ENCODE measurements at places on chromosomes 4 and X. TPM values are rescaled to one million over a fixed set of nuclear protein-coding genes. Genes with fewer than 3 reads are reported as not detected.

Gene AREG
- 1.5 TPM for total RNA-seq

Gene ATP11C
- total RNA-seq, result 56.0 TPM

Gene REELD1
- total RNA-seq, result not detected

Gene CT47B1
- total RNA-seq, result not detected

Gene COL4A5
- total RNA-seq, result 54.7 TPM

Gene SPANXD
- total RNA-seq, result not detected

Gene SPANXB1
- not detected for total RNA-seq

Gene ASB9
- total RNA-seq, result not detected

DNA sequence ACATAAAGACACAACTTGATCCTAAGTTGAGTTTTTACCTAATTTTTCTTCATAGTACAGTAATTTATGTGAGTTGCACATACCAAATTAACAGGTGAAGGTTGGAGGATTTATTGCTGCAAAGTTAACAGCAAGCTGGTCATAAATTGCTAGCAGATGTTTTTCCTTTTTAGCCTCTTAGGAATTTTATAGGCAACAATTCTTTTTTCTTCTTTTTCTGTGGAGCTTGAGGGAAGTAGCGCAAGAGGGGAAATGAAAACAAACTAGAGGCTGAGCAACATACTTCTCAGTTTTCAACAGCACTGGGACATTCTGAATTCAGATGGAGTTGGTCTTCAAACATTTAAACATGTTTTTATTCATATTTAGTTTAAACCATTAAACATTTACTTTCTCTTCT lies 63.7 kb upstream of the TLR2 start:
- H3K4me3 ChIP-seq, result no peak overlapping the region
- H3K27me3 ChIP-seq, result no peaks in the 10 kb centered on the region
- H3K27ac ChIP-seq, result no peak overlapping the region
- peaks cover 7% of the 10 kb centered on the region for H3K36me3 ChIP-seq
- H3K4me1 ChIP-seq, result no peaks in the 10 kb centered on the region

- H3K27me3 ChIP-seq, result no peaks in the 10 kb centered on the region
- H3K4me1 ChIP-seq, result no peaks in the 10 kb centered on the region
- H3K4me3 ChIP-seq, result no peak overlapping the region
- no peak for DNase-seq
Measured at GRCh38 chr4:28536124-28536523, 1675.5 kb downstream of the STIM2 start.

DNA sequence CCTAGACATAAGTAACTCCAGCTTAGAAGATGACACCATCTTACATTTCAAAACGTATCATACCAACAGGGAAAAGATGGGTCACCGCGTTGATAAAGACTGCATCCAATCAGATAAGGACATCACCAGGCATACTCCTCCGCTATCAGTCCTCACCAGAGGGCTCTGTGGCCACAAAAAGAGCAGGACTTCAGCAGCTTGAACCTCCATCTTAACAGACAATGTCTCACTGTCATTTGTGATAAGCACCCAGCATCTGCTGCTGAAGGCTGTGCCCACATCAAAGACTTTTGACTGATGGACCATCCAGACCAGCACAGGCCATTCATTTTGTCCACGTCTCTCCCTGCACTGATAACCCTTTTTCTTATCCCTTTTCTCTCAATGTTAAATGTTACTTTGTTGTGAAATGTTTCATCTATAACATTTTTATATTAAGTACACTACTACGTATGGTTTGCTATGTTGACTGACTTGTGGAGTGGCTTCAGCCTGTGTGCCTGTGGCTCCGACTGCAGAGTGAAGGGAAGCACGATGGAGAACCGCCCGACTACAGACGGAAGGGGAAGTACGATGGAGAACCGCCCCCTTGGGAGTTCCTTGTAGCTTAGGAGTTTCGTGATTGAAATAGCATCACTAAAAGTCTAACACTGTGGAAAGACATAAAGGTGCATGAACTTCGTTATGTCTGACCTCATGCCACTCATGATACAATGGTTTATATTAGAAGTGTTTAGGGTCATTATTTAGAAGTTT lies 595.4 kb upstream of the AGA start:
- H3K36me3 ChIP-seq, result no peaks in the 10 kb centered on the region
- H3K27ac ChIP-seq, result no peak overlapping the region
- DNase-seq, result no peak
- no peak overlapping the region for H3K4me3 ChIP-seq

DNA sequence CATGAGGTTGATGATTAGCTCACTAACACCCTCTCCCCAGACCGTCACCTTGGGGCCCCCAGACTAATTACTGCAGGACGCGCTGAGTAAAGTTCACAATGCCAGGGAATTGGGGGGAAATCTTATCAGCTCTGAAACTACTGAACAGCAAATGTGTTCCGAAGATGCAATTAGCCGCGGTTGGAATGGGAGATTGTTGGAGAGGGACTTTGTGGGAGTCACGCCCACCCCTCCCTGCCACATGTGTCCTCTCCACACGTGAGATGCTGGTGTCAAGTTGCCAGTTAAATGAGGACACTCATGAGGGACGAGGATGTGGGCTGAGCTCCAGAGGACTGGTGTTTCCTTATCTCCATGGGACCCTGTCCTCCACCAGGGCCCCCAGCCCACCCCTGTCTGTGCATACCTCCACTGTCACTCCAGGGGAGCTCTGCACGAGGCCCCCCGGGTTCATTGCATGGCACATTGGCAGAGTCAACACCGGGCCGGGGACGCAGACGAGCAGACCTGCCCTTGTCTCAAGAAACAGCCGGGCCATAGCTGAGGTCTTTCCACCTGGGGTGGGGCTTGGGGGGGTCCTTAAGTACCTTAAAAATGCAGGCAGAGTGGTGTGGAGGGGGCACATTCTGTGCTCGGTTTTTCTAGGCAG lies 175.4 kb upstream of the PSAPL1 start:
- no peaks in the 10 kb centered on the region for H3K27me3 ChIP-seq
- H3K36me3 ChIP-seq, result no peaks in the 10 kb centered on the region
- no peaks in the 10 kb centered on the region for H3K4me1 ChIP-seq
- no peak overlapping the region for H3K27ac ChIP-seq
- no peak overlapping the region for H3K4me3 ChIP-seq

DNA sequence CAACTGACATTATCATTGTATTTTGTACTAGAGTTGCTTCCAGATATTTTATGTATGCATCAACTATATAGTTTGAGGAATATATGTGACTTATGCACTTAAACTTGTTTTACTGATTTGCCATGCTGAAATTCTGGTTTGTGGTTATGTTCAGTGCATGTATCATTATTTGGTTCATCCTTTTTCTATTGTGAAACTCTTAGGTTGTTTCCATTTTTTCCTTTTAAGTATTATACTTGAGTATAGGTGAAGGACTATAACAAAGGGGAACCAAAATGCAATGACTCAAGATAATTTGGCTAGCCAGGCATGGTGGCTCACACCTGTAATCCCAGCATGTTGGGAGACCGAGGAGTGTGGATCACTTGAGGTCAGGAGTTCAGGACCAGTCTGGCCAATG lies 21.1 kb upstream of the EPGN start:
- no peak overlapping the region for H3K27ac ChIP-seq
- no peak overlapping the region for H3K4me3 ChIP-seq
- DNase-seq, result no peak

GRCh38 chr4:656436-657337 lies 17.4 kb downstream of the ATP5ME start:
- H3K4me3 ChIP-seq, result no peak overlapping the region
- H3K4me1 ChIP-seq, result no peaks in the 10 kb centered on the region
- no peak overlapping the region for H3K27ac ChIP-seq
- peaks cover under 1% of the 10 kb centered on the region for H3K27me3 ChIP-seq

- no peak for DNase-seq
- H3K4me3 ChIP-seq, result no peak overlapping the region
- H3K27me3 ChIP-seq, result no peaks in the 10 kb centered on the region
- no peak overlapping the region for H3K27ac ChIP-seq
- H3K4me1 ChIP-seq, result no peaks in the 10 kb centered on the region
Measured at GRCh38 chrX:20479896-20480295, 213.2 kb upstream of the RPS6KA3 start.

GRCh38 chr4:152245680-152246079 lies 290.2 kb downstream of the FBXW7 start:
- H3K27me3 ChIP-seq, result no peaks in the 10 kb centered on the region
- H3K4me1 ChIP-seq, result no peaks in the 10 kb centered on the region
- H3K27ac ChIP-seq, result no peak overlapping the region
- DNase-seq, result peak; percentile 57
- H3K4me3 ChIP-seq, result no peak overlapping the region

GRCh38 chrX:77917294-77917933 lies 6.9 kb downstream of the ATP7A start:
- DNase-seq, result no peak
- no peak overlapping the region for H3K27ac ChIP-seq
- H3K27me3 ChIP-seq, result no peaks in the 10 kb centered on the region
- no peak overlapping the region for H3K4me3 ChIP-seq

GRCh38 chr4:8050555-8051206 lies 107.9 kb downstream of the ABLIM2 start:
- no peak overlapping the region for H3K4me3 ChIP-seq
- no peaks in the 10 kb centered on the region for H3K36me3 ChIP-seq
- DNase-seq, result peak; percentile 52
- H3K27me3 ChIP-seq, result no peaks in the 10 kb centered on the region
- no peaks in the 10 kb centered on the region for H3K4me1 ChIP-seq

DNA sequence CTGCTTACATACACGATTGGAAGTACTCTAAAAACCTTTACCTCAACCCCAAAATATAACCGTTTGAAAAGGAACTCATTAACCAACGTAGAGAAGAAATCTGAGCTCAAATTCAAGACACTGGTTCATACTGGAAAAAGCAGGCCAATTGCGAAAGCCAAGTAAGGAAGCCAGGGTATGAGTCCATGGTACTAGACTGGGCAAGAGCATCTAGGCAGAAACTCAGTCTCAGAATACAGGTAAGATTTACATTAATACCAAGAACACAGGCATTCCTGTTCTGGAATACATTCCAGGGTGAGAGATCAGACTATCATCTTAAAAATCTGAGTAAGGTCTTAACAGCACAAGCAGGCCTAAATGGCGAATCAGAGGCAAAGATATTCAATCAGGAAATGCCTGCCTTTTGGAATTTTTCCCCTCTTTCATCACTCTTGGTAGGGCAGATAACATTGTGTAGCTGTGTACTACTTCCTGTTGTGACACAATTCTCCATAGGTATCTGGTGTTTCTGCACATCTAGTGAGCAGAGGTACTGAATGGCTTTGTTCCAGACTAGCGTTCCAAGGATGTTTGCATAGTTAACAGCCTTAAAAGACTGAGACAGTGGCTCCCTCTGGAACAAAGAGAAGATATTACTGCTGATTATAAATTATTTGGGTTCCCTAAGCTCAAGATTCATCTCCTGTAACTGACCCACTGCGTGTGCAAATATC lies 311.3 kb downstream of the PCDH19 start:
- no peaks in the 10 kb centered on the region for H3K4me1 ChIP-seq
- no peak overlapping the region for H3K27ac ChIP-seq
- H3K4me3 ChIP-seq, result no peak overlapping the region
- no peaks in the 10 kb centered on the region for H3K36me3 ChIP-seq

DNA sequence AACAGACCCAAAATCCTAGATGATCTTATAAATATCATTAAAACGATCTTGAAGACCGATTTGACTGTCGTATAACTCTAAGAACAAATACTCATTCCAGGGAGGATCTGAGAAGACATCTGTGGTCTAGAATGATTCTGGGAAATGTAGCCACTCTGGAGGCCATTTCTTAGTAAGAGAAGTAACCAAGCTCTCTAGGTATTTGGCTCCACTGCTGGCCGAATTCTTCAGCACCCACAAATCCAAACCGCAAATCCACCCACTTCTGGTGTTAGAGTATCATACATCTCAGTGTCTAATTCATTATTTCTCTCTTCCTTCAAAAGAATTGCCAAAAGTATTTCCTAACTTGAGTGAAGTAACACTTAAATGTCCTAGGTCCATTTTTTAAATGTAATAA lies 23.9 kb downstream of the KLHL5 start:
- no peaks in the 10 kb centered on the region for H3K27me3 ChIP-seq
- no peaks in the 10 kb centered on the region for H3K4me1 ChIP-seq
- H3K36me3 ChIP-seq, result no peaks in the 10 kb centered on the region
- DNase-seq, result peak; percentile 97

Data from fibroblast of lung (primary cell).